ENCODE measurements at places on chromosomes 1 and 21.

DNA sequence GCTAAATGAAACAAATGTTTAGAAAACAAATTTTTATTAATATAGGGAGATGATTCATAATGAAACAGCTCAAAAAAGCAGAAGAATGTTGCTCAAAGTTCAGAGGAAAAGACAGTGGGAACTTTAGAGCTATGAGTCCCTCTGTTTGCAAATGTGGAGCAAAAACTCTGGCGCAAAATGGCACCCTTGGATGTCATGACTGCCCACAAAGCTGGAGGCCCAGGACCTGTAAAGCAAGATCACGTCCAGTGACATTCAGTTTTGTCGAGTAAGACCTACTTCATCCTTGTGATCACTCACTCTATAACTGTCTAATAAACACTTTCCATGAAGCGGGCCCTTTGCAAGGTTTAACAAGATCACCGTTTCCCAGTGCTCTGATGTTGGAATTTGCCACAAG lies 9.1 kb upstream of the EXO1 start:
- DNase-seq = no peak

- DNase-seq = no peak
Observed at GRCh38 chr1:205804605-205805004, 8.4 kb downstream of the SLC41A1 start.

- DNase-seq = no peak
Observed at GRCh38 chr1:178267646-178268094, 173.8 kb downstream of the RASAL2 start.

- no peak for DNase-seq
Observed at GRCh38 chr1:13992489-13993285, 292.7 kb downstream of the PRDM2 start.

- no peak for DNase-seq
Observed at GRCh38 chr1:22749919-22750684, 39.5 kb downstream of the EPHB2 start.

- no peak for DNase-seq
Observed at GRCh38 chr1:182520736-182521135, 68.3 kb downstream of the RNASEL start.

- no peak for DNase-seq
Observed at GRCh38 chr1:217924924-217925323, 293.8 kb downstream of the SPATA17 start.

- DNase-seq = no peak
Observed at GRCh38 chr1:110336300-110337039, 2.7 kb upstream of the RBM15 start.

All from globus pallidus (tissue), 1 donor.